CD14-positive monocyte (primary cell): ENCODE measurements at places on chromosomes 13 and 19. TPM values are rescaled to one million over a fixed set of nuclear protein-coding genes. Genes with fewer than 3 reads are reported as not detected.

DNA sequence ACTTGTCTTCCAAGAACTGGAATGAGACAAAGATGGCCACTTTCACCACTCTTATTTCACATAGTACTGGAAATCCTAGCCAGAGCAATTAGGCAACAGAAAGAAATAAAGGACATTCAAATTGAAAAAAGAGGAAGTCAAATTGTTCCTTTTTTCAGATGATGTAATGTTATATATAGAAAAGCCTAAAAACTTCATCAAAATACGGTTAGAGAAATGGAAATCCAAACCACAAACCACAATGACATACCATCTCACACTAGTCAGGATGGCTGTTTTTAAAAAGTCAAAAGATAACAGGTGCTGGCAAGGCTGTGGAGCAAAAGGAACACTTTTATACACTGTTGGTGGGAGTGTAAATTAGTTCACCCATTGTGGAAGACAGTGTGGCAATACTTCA is 113.3 kb upstream of the SPRY2 start:
- peak; percentile 91 for DNase-seq

The SGCG gene
- polyA plus RNA-seq, result not detected

GRCh38 chr13:78317030-78317429 is 286.3 kb downstream of the POU4F1 start:
- DNase-seq, result no peak

The ZSCAN4 gene
- polyA plus RNA-seq, result not detected in 2 replicates

The MEIS3 gene
- polyA plus RNA-seq, result not detected

GRCh38 chr19:11111771-11112144 is 22.5 kb downstream of the LDLR start:
- DNase-seq, result no peak

DNA sequence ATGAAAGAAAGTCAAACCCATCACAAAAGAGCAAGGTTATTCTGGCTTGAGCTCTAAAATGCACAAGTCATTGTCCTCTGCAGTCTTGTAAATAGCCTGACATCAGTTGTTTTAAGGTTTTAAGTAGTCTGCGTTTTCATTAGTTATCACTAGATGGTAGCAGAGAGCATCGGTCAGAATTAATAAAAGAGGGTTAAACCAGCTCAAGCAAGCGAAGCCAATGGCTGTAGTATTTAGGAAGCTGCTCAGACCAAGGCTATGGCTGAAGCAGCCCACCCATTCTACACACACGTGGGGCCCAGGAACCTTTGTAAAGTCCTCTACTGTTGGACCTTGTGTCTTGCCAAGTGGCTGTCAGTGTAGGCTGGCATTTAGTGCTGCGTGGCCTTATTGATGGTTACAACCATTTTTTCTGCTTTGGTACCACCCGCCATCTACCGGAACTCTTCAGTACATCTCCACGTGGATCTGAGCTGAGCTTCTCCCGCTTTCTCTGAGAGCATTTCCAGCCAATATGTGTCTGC is 13.3 kb upstream of the ZNF57 start:
- DNase-seq, result peak; percentile 31

DNA sequence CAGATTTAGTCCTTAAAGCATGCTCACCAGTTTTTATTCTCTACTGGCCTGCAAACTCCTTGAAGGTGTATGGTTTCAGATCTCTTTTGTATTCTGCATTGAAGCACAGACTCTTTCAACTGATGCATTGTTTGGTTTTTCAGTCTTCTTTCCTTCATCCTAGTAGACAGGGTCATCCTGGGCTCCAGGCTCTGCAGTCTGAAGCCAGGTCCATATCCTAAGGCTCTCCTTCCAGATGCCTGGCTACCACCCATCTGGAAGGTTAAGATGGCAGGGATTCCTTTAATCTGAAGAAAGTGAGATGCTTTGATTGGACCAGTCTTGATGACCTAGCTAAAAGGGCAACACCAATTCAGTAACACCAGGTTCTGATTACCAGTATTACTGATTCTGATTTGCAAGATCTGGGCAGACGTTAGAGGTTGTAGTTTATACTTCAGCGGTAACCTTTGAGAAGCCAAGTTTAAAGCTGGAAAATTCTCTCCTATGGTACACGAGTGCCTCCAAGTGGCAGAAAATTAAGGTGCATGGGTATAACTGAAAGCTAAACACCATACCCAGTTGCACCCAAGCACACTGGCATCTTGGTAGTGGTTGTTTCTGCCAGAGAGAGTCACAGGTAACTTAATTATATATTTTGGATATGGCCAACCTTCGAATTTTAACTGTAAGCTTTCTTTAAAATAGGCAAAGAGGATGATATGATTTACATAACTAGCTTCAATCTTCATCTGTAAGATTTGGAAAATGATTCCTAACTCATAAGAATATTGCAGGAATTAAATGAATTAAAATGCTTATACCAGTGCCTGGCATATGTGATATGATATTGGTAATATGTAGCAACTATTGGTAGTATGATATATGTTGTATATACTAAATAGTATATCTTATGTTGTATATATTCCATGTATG is 1651.9 kb upstream of the MIR17HG start:
- no peak for DNase-seq

The ZNF626 gene
- 0.24 and 0.27 TPM in 2 replicates for polyA plus RNA-seq

- DNase-seq, result peak; percentile 23
These were observed 11.5 kb downstream of the CEACAM19 start for GRCh38 chr19:44682807-44683206.

The UBAC2 gene
- 43.2 and 59.6 TPM in 2 replicates for polyA plus RNA-seq

GRCh38 chr13:32092496-32092895 is 60.9 kb downstream of the FRY start:
- no peak for DNase-seq

The URAD gene
- not detected for polyA plus RNA-seq

DNA sequence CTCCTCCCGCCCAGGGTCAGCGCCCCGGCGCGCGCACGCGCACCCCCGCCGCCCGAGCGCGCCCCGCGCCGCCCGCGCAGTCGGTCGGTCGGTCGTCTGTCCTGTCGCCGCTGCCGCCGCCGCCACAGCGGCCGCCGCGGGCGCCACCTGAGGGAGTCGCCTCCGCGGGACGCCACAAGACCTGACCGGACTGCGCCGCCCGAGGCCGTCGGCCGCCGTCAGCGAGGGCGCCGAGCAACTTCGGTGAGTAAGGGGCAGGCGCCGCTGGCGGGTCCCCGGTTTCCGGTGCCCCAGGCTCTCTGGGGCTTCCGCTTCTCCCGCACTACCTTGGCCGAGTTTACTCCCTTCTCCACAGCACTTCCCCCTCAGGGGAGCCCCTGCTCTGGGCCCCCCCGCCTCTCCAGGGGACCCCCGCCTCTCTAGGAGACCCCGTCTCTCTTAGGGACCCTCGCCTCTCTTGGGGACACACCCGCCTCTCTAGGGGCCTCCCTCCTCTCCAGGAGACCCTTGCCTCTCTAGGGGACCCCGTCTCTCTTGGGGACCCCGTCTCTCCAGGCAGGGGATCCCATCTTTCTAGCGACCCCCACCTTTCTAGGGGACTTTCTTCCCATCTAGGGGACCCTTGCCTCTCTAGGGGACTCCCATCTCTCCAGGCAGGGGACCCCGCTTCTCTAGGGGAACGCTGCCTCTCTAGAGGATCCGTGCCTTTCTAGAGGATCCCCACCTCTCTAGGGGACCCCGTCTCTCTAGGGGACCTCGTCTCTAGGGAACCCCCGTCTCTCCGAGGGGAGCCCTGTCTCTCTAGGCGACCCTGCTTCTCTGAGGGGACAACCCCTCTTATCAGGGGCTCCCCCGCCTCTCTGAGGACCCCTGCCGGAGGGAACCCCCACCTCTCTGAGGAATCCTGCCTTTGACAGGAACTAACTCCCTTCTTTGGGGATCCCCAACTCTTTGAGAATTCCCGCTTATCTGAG is 19.3 kb upstream of the GATAD2A start:
- DNase-seq, result peak; percentile 84
